ENCODE measurements at places on chromosomes 11 and 22.

DNA sequence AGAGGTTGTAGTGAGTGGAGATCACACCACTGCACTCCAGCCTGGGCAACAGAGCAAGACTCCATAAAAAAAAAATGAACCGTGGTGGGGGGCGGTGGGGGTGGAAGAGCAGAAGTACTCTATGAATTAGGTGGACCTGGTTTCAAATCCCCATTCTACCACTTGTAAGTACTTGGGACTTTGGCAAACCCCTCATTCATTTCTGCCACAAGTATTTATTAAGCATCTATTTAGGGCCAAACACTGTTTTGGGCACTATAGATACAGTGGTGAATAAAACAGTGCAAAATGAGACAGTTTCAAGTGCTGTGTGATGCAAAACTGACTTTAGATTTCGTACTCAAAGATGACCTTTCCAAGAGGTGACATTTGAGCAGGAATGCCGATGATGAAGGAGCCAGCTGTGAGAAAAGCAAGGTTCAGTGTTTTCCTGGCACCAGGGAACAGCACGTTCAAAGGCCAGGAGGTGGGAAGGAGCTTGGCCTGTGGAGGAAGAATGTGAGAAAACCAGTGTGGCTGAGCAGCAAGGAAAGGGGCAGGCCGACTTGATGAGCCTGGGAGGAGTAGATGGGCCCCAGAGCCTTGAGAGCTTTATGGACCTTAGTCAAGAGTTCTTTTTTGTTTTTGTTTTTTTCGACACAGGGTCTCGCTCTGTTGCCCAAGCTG lies 1.4 kb upstream of the TMEM134 start:
- DNase-seq: no peak

GRCh38 chr11:62402226-62402959 lies 16.4 kb upstream of the SCGB1A1 start:
- DNase-seq: peak; percentile 60

DNA sequence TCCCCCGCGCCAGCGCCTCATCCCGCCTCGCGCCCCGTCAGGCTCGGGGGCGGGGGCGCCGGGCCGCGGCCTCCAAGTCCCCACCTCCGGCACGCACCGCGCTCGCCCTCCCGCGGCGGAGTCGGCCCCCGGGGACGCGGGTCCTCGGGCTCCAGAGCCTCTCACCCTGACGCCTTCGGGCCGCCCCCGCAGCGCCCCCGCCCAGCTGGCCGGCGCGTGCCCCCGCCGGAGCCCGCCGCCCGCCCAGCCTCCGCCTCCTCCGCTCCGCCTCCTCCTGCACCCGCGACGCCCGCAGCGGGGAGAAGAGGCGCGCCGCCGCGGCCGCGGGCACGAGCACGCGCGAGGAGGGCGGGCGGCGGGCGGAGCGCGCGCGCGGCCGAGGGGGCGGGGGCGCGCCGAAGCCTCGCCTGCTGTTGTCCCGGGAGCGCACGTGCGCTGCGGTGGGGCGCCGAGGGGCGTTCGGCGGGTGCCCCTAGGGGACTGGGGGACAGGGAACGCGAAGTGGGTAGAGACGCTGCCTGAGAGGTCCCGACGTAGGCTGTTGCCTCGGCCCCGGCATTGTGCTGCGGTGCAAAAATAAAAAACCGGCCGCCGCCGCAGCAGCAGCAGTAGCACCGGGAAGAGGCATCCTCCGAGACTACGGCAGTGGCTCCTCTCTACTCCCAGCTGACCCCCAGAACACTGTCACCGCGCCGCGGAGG lies 87.4 kb upstream of the ARHGAP32 start:
- DNase-seq: peak; percentile 86

- DNase-seq: no peak
These were observed 34.5 kb upstream of the EED start for GRCh38 chr11:86209806-86210657.

DNA sequence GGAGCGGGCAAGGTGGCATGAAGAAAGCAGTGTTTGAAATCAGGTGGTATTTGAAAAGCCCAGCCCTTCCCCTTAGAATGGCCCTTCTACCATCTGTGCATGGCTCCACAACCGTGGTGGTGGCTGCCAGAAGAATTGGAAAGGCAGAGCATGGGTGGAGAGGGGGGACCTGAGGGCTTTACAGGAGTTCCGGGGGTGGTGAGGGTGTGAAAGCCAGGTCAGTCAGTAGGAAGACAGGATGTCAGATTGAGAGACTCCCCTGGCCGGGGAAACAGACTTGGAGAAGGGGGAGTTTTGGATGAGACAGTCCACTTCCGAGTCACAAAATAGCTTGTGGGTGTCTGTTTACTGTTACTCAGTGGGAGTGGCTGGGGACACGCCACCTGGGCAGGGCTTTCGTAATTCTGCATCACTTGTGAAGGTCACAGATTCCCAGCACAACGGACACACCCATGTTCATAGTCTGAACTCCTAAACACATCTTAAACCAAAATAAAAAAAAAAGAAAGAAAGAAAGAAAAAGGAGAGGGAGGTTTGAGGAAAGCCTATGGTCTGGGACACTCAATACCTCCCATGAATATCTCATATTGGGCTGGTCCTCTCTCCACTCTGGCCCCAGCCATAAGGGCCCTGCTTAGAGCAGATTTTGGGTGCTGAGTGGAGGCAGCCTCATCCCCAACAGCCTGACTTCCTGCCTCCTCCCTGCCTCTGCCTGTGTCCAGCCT lies 24.4 kb upstream of the SMIM35 start:
- no peak for DNase-seq

DNA sequence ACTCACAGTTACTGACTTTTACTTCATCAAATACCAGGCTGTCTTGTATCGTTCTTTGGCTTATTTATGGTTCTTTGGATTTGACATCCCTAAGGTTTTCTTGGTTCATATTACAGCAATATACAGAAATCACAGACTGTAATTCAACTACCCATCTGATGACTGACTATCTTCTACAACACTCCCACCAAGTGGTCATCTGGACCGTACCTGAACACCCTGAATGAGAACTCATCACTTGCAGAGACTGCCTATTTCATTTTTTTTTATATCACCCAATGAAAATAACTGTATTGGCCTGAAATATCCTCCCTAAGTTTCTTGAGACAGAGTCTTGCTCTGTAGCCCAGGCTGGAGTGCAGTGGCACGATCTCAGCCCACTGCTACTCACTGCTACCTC lies 9.5 kb upstream of the UPB1 start:
- no peak for DNase-seq

- DNase-seq: peak; percentile 52
These were observed 697 bp upstream of the PAFAH1B2 start for GRCh38 chr11:117143390-117143789.

GRCh38 chr11:86595451-86595850 lies 77.0 kb downstream of the ME3 start:
- no peak for DNase-seq

DNA sequence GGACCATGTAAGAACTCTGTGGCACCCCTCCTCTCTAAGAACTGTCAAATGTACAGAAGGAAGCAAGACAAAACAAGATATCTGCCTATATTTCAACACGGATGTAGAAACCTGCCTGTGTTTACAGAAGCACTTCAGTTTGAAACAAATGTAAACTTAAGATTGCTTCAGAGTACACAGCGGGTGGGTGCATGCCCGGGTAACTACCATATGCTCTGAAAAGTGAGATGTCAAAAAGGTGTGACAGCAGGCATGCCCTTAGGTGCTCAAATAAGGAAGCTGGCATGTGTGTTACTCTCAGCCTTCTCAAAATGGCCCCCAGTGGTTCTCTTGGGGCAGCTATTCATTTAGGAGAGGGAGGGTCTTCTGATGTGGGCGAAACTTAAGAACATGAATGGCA lies 5.2 kb downstream of the ACP2 start:
- DNase-seq: no peak

- peak; percentile 17 for DNase-seq
These were observed 41.0 kb upstream of the TH start for GRCh38 chr11:2212411-2213251.

DNA sequence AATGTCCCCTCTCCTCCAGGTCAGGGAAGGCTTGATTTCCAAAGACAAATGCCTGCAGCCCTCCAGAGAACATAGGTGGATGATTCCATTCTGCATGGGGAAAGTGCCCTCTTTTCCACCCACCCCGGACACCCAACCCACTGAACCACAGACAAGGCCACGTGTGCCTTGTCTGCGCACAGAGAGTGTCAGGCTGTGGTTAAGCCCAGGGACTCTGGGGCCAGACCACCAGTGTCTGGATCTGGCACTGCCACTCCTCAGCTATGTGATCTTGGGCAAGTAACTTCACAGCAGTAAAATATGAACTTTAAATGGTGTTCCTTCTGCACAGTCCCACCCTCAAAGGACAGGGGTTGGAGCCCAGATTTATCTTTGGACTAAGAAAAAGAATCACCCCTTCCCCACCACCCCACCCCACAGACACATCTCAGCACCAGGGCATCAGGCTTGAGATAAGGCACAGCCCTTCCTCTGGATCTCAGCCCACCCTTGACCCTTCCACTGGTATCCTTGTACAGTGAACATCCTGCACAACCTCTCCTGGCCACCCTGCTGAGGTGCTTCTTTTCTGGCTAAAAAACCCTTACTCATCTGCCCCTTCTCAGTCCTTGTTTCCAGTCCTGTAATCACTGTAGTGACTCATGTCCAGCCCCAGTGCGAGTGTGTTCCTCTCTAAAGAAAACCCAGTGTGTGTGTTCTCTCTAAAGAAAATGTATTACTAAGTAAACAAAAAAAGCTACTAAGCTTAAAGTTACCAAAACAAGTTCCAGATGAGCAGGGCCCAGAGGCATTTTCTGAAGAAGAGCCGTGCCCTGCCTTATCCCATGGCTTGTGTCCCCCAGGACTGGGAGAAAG lies 1.9 kb upstream of the PTGDR2 start:
- DNase-seq: no peak

GRCh38 chr11:38517991-38518390 lies 1920.0 kb upstream of the RAG2 start:
- DNase-seq: no peak

DNA sequence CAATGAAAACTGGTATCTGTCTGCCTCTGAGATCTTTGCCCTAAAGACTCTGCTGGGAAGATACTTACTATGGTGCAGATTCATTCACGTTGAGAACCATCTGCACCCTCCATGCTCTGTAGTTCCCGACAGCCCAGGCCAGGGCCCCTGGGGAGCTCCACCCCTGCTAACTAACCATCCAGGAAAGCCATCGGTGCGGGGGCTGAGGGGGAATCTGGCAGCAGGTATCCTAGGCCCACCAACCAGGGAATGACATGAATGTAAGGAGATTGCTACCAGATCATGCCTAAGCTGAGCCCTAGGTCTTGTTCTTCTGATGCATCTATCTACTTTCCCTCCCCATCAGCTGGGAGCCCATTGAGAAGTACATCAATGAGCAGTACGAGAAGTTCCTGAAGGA lies 11.3 kb upstream of the WBP2NL start:
- DNase-seq: no peak

GRCh38 chr22:20247010-20247505 lies 21.1 kb downstream of the RTN4R start:
- DNase-seq: no peak

DNA sequence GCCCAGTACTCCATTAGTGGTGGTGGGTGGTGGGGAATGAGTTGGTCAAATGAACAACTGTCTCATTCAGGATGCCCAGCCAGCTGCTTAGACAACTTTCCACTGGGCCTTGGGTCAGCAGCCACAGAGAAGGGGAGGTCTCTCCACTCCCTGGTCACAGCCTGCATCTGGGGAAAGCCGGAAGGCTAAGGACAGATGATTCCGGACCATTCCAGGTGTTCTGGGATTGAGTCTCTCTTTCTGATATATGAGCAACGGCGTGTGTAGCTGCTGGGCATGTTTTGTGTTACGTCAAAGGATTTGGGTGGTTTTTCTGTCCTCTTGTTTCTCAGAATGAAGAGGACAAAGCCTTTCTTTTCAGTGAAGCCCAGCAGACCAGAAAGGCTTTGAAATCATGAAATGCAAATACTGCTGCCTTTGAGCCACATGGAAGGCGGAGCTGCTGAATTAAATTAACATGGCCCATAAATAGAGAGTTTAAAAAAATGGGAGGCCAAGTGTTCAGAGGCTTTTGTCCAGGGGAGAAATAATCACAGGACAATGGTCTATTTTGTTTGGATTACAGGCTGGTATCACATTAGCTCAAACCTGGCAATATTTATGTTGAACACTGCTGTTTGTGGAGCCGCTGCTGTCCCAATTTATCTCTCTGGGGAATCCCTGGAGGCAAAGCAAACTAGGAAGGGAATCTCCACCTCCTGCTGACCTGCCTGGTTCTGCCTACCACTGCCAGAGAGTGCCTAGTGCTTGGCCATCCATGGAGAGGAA lies 234.4 kb upstream of the E2F8 start:
- peak; percentile 9 for DNase-seq

DNA sequence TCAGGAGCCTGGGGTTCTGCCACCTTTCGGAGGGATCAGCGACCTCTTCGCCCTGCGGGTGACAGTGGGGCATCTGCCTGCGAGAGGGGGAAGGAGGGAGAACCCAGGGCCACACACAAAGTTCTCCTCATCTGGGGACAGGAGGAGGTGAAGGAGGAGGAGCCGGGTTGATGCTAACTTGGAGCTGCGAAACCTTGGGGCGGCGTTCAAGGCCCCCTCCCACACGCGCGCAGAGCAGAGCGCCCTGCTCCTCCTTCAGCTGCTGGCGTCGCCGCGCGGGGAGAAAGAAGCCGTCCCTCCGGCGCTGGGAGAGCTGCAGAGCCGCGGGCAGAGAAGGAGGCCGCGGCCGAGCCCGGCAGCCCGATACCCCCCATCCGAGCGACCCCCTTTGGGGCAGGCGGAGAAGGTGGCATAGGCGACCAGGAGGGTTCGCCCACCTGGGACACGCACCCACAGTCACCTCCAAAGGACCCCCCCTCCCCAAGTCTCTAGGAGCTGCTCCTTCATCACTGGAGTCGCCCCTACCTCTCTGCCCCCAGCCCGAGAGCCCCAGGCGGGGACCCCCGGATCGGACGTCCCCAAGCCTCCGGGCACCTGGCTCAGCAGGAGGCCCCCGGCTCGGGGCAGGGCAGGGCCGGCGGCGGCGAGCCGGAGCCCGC lies at the start of gene RASD2:
TSS of gene RASD2 (plus strand) at position 237 of the 659 bp plus-strand sequence. CDS start 5,979 bp downstream, outside the sequence.
- DNase-seq: no peak
